ENCODE measurements at places on chromosomes 1 and 21. TPM values are rescaled to one million over a fixed set of nuclear protein-coding genes. Genes with fewer than 3 reads are reported as not detected.

- DNase-seq = no peak
Observed at GRCh38 chr1:206907304-206907991, 10.2 kb downstream of the IL24 start.

- no peak for DNase-seq
Observed at GRCh38 chr1:108955881-108956280, 7.4 kb downstream of the CLCC1 start.

GRCh38 chr1:232988572-232989040 lies 38.2 kb downstream of the NTPCR start:
- DNase-seq = peak; percentile 42

DNA sequence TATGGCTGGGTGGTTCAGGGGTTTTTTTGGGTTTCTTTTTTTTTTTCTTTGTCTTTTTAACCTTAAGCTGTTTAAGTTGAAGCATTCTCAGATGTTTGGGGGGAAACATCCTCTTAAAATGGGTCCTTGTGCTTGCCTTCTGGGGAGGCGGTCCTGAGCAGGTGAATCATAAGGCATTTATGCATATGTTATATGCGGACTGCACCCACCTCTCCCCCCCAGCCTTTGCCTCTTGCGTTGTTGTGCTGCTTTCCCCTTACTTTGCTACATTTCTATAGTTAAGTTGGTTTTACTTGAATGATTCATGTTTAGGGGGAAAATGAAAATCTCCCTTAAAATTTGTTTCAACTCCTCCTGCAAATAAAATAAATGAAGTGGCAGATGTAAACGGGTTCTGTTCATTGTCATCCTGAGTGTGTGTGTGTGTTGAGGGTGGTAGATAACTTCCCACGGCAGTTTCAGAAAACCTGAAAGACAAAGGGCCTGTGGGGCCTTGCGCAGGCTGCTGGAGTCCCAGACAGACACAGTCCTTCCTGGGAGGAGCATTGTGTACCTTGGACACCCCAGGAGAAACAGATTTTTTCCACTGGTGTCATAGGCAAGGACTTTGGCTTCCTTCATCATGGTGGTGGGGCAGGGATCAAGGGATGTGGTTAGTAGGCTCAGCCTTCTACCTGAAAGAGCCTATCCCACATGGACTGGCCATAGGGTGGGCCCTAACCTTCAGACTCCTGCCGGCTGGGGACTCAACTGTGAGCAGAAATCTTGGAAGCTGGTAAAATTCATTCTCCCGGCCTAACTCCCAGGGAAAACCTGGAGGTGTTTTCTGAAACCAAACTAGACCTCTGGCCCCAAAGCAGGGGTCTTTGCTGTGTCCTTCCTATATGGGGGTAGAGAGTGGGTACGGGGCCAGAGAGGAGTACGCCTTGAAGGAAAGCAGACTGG lies 926 bp upstream of the SH3D21 start:
- DNase-seq = no peak

- no peak for DNase-seq
Observed at GRCh38 chr1:197868751-197869489, 33.5 kb upstream of the C1orf53 start.

DNA sequence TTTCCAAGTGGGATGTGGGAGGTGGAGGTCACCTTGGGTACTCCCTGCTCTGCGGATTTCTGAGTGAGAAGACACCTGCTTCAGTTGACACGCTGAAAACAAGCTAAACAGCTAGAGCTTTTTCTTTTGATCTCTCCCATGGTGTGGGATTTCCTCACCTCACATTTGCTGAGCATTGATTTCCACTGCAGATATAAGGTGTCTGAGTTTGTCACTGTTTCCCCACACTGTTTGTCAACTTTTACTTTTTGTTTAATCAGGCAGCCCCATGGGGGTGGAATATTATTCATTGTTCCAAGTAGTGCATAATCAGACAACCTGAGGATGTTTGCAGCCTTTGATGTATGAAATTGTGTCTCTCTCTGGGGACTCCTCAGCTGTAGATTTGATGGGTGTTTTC lies 49.5 kb downstream of the FASLG start:
- DNase-seq = no peak

DNA sequence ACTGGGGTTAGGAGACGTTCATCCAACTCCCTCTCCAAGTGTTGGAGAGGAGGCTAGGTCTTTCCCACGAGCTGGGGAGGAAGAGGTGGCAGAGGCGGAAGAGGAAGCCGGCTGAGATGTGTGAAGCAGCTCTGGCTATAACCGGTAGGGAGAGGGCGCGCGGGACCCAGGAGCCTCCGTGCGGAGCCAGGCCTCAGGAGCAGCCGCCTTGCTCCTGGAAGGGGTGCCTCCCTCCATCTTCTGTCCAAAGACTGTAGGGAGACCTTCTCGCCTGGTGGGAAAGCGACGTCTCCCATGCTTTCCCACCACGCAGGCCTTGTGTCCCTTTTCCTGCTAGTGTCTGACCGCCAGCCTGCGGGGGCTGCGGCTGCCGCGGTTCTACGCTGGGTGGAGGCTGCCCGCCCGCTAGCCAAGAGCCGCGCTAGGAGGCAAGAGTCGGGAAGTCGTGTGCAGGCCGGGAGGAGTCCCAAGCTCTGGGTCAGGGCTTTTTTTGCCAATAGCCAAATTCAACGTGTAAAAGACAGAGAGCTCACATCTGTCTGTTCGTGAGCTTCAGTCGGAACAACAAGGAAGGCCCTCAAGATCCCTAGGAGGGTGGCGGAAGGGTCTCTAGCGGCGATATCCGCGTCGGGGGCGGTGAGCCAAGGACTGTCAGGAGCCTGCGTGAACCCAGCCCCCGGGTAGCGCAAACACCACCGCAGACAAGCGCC lies 8.4 kb upstream of the NBPF11 start:
- DNase-seq = peak; percentile 39

GRCh38 chr1:82836973-82837680 lies 1036.4 kb downstream of the ADGRL2 start:
- DNase-seq = no peak

GRCh38 chr1:41583658-41584547 lies 99.4 kb upstream of the EDN2 start:
- DNase-seq = no peak

DNA sequence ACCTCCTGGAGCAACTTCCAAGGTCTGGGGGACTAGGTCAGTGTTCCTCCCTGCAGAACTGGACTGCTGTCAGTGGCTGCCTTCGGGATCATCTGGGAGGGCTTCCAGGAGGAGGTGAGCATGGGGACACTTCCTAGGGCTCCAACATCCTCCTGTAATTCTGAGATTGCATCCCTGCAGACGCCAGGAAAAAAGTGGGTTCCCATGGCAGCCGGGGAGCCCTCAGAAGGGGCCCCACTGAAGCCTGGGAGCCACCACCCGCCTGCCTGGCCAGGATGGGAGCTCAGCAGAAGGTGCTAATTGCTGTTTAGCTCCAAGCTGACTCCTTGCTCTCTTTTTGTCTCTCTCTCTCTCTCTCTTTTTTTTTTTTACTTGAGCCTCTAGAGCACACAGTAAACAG lies 16.1 kb upstream of the ARF1 start:
- DNase-seq = no peak

DNA sequence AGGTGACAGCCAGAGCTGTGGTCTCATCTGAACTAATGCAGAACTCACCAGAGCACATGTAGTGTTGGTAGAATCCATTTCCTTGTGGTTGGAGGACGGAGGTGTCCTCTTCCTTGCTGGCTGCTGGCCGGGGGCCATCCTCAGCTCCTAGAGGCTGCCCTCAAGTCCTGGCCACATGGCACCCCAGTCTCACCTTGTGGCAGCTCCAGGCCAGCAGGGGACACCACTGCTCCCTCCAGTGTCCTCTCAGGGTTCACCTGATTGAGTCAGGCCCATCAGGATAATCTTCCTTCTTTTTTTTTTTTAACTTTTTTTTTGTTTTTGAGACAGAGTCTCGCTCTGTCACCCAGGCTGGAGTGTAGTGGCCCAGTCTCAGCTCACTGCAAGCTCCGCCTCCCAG lies 2.9 kb downstream of the KCNE1 start:
- no peak for DNase-seq

ENAH gene
- 89.4 TPM for total RNA-seq

SELL gene
- 15.1 TPM for total RNA-seq

ZBTB40 gene
- total RNA-seq = 19.3 TPM

HPCA gene
- 0.40 TPM for total RNA-seq

ABCG1 gene
- 36.4 TPM for total RNA-seq

RNPC3 gene
- 60.5 TPM for total RNA-seq
